ENCODE measurements at places on chromosomes 5 and 9.
A peak's percentile ranks its signal among the peaks of the same experiment; 100 is the strongest.

DNA sequence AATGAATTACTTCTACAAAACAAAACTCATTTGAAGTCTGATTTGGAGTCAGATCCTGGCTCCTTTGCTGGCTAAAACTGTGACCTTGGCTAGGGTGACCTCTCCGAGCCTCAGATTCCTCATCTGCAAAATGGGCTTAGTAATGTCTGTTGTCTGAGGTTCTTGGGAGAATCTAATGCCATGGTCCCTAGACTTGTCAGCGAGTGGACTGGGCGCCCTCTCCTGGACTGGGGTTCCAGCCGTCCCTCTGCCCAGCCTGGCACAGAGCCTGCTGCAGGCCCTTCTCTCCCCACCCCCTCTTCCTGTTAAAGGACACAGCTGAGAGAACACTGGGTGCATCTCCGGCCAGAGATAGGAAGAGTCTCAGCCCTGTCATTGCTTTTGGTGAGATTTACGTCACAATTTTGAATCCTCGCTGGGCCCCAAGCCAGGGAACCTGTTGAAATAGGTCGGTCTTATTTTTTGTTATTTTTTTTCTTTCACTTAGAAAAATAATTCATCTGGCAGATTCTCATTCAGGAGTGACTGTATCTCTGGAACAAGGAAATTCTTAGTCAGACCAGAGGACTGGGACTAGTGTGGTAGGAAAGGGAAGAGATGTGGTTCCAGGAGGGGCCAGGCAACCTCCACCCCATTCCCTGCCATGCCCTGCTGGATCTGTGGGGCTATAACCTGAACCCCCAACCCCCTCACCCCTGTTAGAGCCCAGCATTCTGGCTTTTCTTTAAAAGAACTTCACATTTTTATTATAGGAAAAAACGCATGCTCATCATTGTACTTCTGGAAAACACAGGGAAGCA lies 48.2 kb upstream of the RPL26L1 start:
- DNase-seq: peak; percentile 59

GRCh38 chr9:72396247-72397091 lies 31.5 kb upstream of the ZFAND5 start:
- no peak for DNase-seq

DNA sequence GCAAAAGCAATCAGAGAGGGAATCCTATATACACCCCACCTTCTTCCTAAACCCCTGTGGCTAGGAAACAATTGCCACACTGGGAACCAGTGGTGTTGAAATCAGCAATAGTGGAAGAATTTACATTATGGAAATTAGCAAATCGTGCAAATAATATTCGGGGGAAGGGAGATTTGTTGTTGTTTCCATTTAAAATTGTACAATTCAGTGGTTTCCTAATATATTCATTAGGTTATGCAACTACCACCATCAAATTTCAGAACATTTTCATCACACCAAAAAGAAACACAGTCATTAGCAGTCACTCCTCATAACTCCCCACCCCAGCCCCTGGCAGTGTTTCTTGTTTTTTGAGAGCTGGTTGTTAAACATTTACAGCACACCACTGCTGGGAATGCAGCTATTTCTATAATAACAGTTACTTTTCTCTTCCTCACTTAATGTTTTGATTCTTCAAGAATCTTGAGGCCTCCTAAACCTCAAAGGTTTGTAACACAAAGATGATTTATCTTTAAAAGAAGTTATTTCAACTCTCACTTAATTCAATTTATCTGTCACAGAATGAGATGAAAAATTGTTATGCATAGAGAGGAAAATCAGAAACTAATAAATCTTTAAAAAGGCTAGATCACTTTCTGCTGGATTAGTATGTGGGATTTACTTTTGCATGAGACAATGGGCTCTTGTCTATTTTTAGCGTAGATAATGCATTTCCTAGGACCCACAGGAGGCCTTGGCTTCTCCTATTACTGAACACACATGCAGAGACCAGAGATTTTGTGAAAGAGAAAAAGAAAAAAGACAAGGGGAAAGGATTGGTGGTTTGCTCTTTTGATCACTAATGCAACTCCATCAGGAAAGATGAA lies 91.8 kb upstream of the DAPK1 start:
- peak; percentile 24 for DNase-seq

DNA sequence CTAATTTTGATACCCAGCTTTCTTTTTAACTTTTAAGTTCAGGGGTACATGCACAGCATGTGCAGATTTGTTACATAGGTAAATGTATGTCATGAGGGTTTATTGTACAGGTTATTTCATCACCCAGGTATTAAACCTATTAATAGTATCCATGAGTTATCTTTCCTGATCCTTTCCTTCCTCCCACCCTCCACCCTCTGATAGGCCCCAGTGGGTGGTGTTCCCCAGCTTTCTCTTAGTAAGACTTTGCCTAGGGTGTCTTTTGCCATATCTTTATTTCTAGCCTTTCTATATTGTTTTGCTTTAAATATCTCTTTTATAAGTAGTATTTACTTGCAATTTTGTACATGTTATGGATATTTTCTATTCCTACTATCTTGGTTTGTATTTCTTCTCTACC lies 243.7 kb downstream of the SGCD start:
- no peak for DNase-seq

GRCh38 chr9:76697081-76697480 lies 67.2 kb upstream of the PCA3 start:
- no peak for DNase-seq

DNA sequence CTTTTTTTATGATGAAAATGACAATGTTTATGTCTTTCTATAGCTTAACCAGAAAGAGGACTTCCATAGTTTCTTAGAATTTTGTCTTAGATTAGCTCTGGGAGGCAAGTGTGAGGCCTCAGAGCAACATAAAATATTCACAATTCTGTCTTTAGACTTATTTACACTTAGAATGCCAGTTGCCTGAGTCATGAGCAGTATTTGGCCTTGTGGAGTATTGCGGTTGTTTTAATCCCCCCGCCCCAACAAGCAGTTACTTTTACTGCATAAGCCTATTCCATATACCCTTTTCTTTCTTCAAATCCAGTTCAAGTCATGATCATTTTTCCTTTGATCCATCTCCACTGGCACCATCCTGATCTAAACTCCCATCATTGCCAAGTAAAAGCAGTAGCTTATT lies 198.0 kb upstream of the EGFLAM start:
- DNase-seq: no peak

GRCh38 chr5:42507451-42508097 lies 84.3 kb downstream of the GHR start:
- DNase-seq: no peak

DNA sequence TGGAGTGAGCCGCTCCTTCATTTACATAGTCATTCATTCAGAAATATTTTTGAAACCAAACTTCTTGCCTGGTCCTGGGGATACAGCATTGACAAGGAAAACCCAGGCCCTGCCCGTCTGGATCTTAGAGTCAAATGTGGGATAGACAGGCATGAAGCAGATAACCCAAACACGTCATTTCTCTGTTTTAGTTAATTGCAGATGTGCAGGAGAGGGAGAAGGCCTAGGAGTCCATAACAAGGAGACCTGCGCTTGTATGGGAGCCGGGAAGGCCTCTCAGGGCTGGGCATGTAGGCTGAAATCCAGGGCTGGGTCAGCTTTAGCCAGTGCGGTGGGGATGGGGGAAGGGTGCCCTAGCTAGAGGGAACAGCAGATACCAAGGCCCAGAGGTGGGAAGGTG lies 43.3 kb downstream of the PRRX2 start:
- DNase-seq: no peak
